Activated T-helper 1 cell treated with anti-CD3 and anti-CD28 coated beads, Interleukin-2, amount 50 U/mL, for 16 hours (primary cell): ENCODE measurements at places on chromosomes 2 and 18.

- no peak for DNase-seq
Observed at GRCh38 chr2:2870106-2870505, 507.5 kb downstream of the EIPR1 start.

DNA sequence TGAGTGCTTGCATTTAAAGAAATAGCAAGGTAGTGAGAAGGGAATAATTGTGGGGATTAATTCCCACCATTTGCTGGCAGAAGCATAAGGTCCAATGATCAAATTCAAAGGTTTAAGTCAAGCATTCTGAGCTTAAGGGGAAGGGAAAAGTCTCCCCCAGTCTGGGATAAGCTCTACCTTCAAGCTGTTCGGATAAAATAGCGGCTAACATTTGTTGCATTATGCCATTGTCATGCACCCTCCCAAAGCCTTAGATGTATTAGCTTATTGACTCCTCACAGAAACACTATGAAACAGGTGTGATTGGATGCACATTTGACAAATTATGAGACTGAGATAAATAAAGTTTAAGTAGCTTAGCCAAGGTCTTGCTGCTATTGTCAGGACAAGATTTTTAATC, 52.2 kb upstream of the TGIF1 start:
- no peak for DNase-seq

DNA sequence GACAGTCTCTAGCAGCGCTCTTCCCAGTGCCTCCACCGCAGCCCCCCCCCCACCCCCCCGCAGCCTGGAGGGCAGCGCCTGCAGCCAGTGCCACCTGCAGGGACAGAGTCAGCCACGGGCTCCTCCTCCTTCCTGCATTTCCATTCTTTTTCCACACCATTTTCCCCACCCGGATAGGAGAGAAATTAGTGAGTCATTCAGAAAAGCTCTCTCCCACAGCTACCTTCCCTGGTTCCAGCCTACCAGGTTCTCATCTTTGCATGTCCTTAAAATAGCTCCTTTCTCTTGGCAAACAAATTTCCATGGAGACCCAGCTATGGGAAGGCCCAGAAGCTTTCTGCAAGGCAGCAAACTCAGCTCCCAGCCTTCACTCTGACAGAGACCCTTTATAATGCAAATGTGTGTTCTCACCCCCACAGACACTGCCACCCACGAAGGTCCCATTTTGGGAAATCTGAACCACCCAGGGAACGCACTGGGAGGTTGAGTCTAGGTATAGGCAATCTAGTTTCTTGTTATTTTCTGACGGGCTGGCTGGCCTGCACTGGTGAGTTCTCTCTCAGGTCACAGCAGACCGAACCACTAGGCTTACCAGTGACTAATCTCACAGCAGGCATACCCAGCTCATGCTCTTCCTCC, 41.8 kb upstream of the ATG16L1 start:
- DNase-seq: no peak

DNA sequence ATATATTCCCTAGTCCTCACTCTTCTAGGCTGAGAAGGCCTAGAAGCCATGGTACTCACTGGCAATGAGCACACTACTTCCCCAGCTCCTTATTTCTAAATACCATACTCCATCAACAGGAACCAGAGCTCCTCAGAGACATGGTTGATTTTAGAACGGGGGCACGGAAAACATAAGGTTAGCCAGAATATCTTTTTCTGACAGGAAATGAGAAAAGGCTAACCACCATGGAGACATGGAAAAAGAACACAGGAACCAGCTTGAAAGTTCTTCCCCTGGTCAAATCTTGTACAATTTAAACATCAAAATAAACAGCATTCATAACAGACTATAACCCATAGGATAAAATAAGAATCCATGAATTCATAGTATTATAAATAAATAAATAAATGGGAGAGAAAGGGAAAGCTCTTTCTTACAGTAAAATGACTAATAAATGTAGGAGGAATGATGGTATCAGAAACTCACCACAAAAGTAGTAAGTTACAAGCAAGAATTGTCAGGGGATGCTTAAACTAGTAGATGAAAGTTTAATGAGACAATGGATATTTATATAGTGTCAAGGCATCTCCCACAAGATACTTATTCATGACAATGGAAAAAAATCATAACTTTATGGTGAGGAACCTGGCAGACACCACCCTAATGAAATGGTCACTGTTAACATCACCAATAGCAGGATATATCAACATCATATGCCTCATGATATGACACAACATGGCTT, 20.6 kb upstream of the GCC2 start:
- no peak for DNase-seq

- DNase-seq: no peak
Observed at GRCh38 chr2:235863414-235863813, 304.8 kb downstream of the GBX2 start.

DNA sequence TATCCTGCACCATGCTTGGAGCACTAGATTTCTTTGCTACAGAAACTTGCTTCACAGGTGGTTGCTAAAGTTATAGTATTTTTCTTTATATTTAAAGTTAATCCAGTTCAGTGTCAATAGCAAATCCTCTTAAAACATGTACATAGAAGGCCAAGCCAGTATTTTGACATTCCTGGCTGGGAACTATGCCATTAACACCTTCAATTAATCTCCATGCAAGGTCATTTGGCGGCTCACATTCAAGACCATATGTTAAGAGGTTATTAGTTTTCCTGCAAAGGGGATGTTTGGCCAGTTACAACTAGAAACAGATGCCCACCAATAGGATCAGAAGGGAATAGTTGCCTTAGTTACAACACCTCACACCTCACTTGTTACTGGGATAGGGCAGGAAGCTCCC, 261.3 kb upstream of the MEIS1 start:
- no peak for DNase-seq

GRCh38 chr2:135799738-135800137, 37.2 kb downstream of the LCT start:
- DNase-seq: no peak

DNA sequence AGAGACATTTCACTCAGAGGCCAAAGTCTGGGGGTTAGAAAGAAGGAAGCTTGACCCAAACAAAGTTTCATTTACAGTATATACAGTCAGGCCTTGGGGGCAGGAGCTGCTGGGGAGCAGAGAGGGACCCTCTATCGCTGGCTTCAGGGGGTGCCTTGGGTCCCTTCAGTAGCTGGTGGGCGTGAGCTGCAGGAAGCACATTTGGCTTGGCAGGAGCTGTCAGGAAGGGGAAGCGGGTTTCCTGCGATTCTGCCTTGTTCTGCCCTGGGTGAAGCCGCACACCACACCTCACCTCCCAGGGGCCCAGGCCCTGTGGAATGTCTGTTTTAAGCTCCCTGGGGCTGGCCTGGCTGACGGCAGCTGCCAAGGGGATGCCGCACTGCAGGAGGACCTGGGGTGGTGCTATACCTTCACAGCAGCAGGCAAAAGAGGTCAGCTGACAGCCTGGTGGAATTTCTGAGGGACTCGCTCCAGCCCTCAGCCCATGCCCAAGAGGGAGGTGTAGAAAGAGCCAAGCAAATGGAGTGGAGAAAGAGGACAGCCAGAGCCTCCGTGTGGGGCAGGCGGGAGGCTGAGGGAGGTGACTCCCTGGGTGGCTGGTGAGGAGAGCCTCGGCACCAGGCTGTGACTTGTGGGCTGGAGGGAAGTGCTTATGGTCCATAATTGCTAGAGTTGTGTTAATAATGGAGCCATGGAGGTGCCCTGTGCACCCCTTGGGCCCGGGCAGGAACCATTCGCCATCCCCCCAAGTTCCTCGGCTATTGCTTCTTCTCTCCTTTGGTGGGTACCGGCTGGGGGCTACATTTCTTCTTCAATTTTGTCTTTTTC, 43.9 kb downstream of the PSD4 start:
- DNase-seq: no peak

DNA sequence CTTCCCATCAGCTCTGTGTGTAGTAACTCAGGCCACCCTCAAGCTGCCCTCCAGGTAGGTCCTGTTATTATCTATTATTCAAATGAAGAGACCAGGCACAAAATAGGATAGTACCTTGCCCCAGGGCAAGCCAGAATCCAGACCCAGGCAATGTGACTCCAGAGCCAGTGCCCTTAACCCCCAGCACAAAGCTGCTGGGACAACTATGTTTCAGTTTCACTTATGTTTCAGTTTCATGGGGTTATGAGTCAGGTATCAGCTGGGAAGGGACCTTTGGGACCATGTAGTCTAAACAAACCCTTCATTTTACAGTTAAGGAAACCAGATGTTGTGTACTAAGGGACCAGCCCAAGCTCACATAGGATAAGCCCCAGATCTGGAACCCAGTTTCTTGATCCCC, 10.0 kb downstream of the HK2 start:
- no peak for DNase-seq

DNA sequence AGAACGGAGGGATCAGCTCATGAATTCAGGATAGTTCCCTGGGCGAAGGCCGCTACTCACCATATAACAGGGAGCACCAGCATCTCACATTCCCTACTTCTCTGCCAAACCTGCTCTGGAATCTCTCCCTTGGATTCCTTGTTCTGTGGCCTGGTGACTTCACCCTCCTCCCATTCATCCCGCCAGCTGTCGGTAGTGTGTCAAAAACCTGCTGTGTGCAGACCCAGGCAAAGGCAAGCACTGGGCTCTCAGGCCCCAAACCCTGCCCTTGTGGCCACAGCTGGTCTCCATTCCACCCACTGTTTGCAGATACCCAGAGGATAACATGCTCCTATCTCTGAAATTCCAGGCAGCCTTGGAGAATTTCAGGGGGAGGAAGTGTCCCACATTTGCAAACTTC, 151.6 kb downstream of the CAPN13 start:
- DNase-seq: no peak

GRCh38 chr18:51171625-51172259, 25.7 kb downstream of the MEX3C start:
- DNase-seq: no peak

- DNase-seq: no peak
Observed at GRCh38 chr18:35376393-35376741, 770 bp downstream of the ZNF396 start.

- no peak for DNase-seq
Observed at GRCh38 chr18:73901151-73901550, 246.5 kb downstream of the FBXO15 start.

DNA sequence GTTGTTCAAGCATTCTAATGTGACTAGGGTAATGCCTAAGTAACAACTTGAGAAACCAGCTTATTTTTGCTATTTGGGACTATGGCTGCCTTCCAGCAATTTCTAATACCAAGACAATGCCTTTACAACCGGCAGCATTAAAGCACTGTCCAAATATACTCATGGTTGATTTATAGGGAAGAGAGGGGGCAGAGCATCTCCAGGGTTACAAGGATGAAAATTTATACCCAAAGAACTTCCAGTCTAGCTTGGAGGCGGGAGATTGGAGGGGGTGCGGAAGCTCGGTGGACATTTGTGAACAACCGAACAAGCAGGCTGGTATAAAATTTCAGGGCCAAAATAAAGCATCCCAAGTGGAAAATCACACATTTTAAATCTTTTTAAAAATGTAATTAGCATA, 294.9 kb upstream of the STON1 start:
- no peak for DNase-seq

- DNase-seq: no peak
Observed at GRCh38 chr2:25543939-25544338, 129.4 kb downstream of the DTNB start.

- DNase-seq: no peak
Observed at GRCh38 chr2:123061534-123061933, 963.6 kb upstream of the CNTNAP5 start.

DNA sequence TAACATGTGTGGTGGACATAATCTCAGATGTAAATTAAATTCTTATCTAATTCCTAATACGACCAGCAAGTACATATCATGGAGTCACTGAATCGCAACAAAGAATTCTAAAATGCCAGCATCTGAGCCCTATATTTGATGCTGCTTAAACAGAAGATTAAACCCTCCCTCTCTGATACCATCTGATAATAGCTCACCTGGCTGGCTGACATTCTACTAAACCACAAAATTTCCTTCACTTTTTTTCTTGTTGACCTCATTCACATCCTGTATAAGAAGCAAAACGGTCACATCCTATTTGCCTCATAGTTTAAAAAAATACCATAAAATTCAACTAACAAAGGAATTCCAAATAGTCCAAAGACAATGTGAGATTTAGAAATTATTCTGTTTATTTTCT, 371.6 kb upstream of the SLC8A1 start:
- no peak for DNase-seq

- no peak for DNase-seq
Observed at GRCh38 chr18:24539866-24540617, 79.6 kb downstream of the HRH4 start.

DNA sequence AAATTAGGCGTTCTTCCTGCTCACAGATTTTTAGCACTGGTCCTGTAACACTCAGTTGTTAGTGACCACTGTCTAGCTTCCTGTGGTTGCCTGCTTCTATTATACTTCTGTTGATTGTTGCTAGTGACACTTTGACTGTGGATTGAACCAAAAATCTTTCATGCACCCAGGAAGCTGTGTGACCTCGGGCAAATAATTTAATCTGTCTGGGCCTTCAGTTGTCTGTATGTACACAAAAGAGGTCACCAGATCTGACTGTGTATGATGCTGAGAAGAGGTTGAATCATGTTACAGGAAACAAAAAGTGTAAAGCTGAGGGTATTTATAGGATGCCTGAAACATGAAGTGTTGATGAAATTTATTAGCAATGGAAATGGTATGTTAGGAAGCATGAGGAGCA, 12.7 kb downstream of the ICOS start:
- DNase-seq: no peak

DNA sequence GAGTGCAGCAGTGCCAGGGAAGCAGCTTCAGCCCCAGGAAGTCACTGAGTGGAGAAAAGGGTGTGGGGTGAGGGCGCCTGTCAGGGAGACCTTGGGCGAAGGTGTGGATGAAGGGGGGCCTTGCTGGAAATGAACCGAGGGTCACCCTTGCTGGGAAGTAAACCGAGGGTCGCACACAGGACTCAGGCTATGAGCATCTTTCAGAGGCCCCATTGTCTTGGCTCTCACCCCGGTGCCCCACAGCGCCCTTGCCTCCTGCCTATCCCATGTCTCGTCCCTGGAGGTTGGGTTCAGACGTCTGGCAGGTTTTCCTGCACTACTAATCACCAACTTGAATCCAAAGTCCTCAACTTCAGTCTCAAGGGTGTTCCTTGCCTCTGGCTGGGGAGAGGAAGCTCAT, 122.8 kb upstream of the PXDN start:
- DNase-seq: no peak

GRCh38 chr2:222912776-222913175, 51.9 kb downstream of the ACSL3 start:
- DNase-seq: no peak

GRCh38 chr2:64905338-64906024, 83.7 kb upstream of the SLC1A4 start:
- DNase-seq: no peak

DNA sequence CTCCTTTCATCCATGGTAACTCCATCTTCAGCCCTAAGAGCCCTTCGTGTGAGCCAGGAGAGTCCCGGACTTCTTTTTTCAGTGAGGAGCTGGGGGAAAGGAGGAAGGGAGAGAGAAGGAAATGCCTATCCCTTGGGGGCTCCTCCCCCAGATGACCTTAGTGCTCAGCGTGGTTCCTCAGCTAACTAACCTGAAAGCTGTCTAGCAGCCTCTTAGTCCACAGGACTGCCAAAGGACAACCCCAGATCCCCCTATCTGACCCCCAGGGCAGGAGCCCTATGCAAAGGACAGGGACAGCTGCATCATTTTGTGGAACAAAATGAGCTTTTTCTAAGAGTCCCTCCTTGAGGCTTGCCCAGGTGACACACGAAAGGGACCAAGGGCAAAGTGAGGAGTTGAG, 7.9 kb downstream of the SPR start:
- DNase-seq: no peak
